ENCODE measurements at places on chromosomes 13 and 19.
A peak's percentile ranks its signal among the peaks of the same experiment; 100 is the strongest.

GRCh38 chr13:91647361-91647990 is 249.1 kb downstream of the GPC5 start:
- no peaks in the 10 kb centered on the region for H3K27me3 ChIP-seq
- no peaks in the 10 kb centered on the region for H3K36me3 ChIP-seq
- no peak overlapping the region for H3K4me3 ChIP-seq

- no peak overlapping the region for H3K4me3 ChIP-seq
- no peaks in the 10 kb centered on the region for H3K27me3 ChIP-seq
- no peaks in the 10 kb centered on the region for H3K36me3 ChIP-seq
- H3K4me1 ChIP-seq: no peaks in the 10 kb centered on the region
- no peak for DNase-seq
Observed at GRCh38 chr13:106034201-106034600, 501.3 kb downstream of the EFNB2 start.

GRCh38 chr19:40962460-40962961 is 28.6 kb upstream of the CYP2B6 start:
- H3K27ac ChIP-seq: no peak overlapping the region
- H3K36me3 ChIP-seq: no peaks in the 10 kb centered on the region
- no peak for DNase-seq
- peaks cover 8% of the 10 kb centered on the region for H3K4me1 ChIP-seq
- H3K4me3 ChIP-seq: no peak overlapping the region

DNA sequence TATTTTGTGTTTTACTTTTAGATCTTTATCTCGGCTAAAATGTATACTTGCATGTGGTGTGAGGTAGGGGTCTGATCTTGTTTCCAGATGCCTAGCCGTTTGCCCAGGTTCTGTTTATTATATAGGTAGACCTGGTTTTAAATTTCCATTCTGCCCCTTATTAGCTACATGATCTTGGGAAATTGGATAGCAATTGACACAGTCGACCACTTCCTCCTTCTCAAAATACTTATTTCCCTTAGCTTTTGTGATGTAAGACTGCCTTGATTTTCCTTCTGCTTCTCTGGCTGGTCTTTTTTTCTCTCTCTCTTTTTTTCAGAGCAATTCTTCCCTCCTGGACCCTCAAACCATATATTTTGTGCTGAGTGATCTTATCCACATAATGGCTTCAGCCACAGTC is 3.0 kb upstream of the PGLYRP1 start:
- no peak overlapping the region for H3K4me3 ChIP-seq
- peaks cover 22% of the 10 kb centered on the region for H3K4me1 ChIP-seq
- H3K27ac ChIP-seq: no peak overlapping the region
- no peak for DNase-seq

- H3K36me3 ChIP-seq: no peaks in the 10 kb centered on the region
- peaks cover 13% of the 10 kb centered on the region for H3K27me3 ChIP-seq
- H3K4me1 ChIP-seq: no peaks in the 10 kb centered on the region
- no peak for DNase-seq
- H3K4me3 ChIP-seq: no peak overlapping the region
- no peak overlapping the region for H3K27ac ChIP-seq
Observed at GRCh38 chr13:28329395-28330158, 165.4 kb downstream of the FLT1 start.

GRCh38 chr13:23796551-23796950 is 92.6 kb downstream of the MIPEP start:
- no peak overlapping the region for H3K27ac ChIP-seq
- H3K36me3 ChIP-seq: peaks cover 2% of the 10 kb centered on the region
- no peaks in the 10 kb centered on the region for H3K4me1 ChIP-seq
- DNase-seq: no peak
- no peak overlapping the region for H3K4me3 ChIP-seq

DNA sequence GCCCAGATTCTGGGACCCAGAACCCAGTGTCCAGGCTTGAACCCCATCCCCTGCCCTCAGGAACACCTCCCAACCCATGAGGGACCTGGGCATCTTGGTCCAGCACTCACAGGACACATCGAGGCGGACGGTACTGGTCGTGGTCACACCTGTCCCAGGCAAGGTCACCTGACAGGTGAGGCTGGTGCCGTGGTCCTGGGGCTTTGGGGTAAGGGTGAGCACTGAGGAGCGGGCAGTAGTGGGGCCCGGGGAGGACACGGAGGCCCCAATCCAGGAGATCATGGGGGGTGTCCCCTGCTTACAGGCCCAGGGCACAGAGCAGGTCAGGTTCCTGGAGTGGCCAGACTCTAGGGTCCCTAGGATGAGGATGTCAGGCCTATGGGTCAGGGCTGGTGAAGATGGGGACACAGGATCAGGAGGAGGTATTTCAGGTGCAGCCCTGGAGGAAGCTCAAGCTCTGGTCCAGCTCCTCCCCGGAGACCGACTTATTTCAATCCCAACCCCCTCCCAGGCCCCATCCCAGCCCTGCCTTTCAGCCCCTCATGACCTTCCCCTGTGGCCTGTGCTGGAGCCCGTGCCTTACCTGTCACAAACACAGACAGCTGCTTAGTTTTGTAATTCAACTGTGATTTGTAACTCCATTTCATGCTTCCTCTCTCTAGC is 772 bp downstream of the SIGLEC8 start:
- H3K4me3 ChIP-seq: no peak overlapping the region
- H3K27ac ChIP-seq: peak overlapping the region; percentile 35
- DNase-seq: no peak
- peaks cover 70% of the 10 kb centered on the region for H3K27me3 ChIP-seq

DNA sequence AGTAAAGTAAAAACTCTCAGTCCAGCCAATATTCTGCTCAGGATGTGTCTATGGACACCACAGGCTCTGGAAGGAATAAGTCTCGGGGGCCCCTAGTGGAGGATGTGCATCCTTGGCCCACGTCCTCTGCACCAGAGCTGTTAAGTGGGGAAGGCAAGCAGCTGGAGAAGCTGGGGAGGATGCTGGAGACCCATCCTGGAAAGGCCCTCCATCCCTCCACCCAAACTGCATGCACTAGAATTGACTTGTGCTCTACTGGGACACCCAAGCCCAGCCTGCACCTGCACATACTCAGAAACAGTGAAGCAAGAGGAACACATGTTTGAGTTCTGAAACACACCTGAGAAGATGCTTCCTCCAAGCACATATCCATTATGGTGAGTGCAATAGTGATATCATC is 307.8 kb downstream of the TSHZ3 start:
- H3K27ac ChIP-seq: no peak overlapping the region
- DNase-seq: no peak
- H3K4me1 ChIP-seq: no peaks in the 10 kb centered on the region

DNA sequence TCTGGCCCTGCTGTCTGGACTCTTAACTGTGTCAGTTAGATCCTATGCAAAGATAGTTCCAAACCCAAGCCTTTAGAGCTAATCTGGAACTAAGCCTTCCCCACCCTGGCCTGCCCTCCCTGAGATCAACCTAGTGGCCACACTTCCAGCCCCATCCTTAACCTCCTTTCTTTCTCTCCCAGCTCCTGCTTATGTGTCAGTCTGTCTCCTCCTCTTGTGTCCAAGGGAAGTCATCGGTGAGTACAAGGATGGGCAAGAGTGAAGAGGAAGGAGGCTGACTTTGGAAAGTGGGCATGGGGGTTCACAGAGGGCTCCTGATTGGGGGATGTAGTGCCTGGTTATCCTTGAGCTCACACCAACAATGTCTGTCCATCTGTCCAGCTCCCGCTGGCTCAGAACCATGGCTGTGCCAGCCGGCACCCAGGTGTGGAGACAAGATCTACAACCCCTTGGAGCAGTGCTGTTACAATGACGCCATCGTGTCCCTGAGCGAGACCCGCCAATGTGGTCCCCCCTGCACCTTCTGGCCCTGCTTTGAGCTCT is 12.3 kb downstream of the IGFL2 start:
- peaks cover 79% of the 10 kb centered on the region for H3K27me3 ChIP-seq
- H3K36me3 ChIP-seq: no peaks in the 10 kb centered on the region
- no peak overlapping the region for H3K4me3 ChIP-seq
- DNase-seq: no peak

GRCh38 chr19:45528744-45529419 is 21.6 kb downstream of the VASP start:
- H3K36me3 ChIP-seq: peaks cover 22% of the 10 kb centered on the region
- H3K27me3 ChIP-seq: no peaks in the 10 kb centered on the region
- peaks cover 11% of the 10 kb centered on the region for H3K4me1 ChIP-seq

DNA sequence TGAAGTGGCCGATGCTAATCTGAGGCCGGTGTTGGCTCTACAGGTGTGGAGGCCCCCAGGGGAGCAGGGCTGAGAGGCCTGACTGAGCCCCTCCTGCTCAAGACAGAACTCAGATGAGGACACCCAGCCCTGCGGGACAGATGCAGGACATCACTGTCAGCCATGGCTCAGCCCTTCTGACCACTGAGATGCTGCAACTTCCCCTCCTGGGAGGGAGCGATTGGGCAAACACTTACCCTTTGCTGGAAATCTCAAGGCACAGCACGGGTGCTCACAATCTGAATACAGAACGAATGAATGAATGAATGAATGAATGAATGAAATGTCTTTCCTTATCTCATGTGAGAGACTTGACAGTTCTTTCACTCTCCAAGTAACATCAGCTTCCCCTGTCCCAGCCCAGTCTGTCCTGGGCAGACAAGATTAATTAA is 3.5 kb upstream of the SIGLEC7 start:
- DNase-seq: no peak
- no peaks in the 10 kb centered on the region for H3K27me3 ChIP-seq
- peak overlapping the region; percentile 69 for H3K27ac ChIP-seq
- peaks cover 60% of the 10 kb centered on the region for H3K4me1 ChIP-seq

DNA sequence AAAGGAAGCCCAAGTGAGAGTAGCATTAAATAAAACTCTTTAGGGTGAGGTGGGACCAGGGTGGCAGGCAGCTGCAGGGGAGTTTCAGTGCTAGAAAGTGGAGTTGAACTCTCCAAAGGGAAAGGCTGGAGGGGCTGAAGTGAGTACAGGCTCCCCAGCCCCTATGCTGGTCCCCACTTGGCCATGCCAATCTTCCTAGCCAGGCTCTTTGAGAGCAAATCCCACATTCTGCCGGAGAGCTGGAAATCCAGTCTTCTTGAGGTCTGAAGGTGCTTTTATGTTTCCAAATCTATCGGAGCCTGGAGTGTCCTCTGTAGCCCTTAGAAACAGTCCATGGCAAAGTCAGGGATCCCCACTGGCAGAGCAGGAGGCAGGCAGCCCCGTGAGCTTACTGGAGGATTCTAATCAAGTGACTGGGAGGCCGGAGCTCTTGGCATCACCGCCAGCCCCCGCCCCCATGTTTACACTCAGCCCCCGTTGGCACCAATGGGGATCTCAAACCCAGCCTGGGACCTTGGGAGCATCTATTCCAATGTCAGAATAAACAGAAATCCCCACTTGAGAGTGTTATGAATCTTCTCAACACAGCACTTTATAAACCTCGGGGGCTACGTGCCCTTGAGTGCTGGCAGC is 18.3 kb downstream of the ZNF536 start:
- H3K27ac ChIP-seq: no peak overlapping the region
- no peak for DNase-seq
- no peaks in the 10 kb centered on the region for H3K4me1 ChIP-seq
- H3K27me3 ChIP-seq: peaks cover 20% of the 10 kb centered on the region
- H3K36me3 ChIP-seq: no peaks in the 10 kb centered on the region
- no peak overlapping the region for H3K4me3 ChIP-seq

GRCh38 chr19:49921871-49922795 is 6.9 kb upstream of the ATF5 start:
- peaks cover 38% of the 10 kb centered on the region for H3K4me1 ChIP-seq
- H3K36me3 ChIP-seq: peaks cover 38% of the 10 kb centered on the region
- no peak overlapping the region for H3K4me3 ChIP-seq
- peak overlapping the region; percentile 69 for H3K27ac ChIP-seq
- no peak for DNase-seq

DNA sequence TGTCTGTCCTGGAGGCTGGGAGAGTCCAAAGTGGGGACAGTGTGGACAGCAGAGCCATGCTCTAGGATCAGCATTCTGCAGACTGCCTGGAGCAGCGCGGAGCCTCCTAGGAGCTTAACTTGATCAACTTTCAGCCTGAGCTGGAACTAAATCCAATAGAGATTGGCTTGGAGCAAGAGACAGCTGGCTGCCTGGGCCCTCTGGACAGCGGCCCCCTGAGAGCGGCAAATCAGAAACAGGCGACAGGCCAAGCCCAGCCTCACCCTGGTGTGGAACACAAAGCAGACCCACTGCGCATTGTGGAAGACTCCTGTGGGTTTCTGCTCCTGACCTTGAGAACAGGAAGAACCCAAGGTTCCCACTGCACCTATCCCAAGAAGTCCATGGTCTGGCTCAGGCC is 462.2 kb downstream of the TSHZ3 start:
- H3K27ac ChIP-seq: no peak overlapping the region
- no peaks in the 10 kb centered on the region for H3K27me3 ChIP-seq
- H3K36me3 ChIP-seq: peaks cover 2% of the 10 kb centered on the region
- DNase-seq: no peak

GRCh38 chr13:94342436-94343242 is 136.8 kb downstream of the DCT start:
- peaks cover 4% of the 10 kb centered on the region for H3K36me3 ChIP-seq
- H3K4me1 ChIP-seq: peaks cover 6% of the 10 kb centered on the region
- H3K27ac ChIP-seq: no peak overlapping the region
- no peak overlapping the region for H3K4me3 ChIP-seq
- no peaks in the 10 kb centered on the region for H3K27me3 ChIP-seq
- DNase-seq: no peak

DNA sequence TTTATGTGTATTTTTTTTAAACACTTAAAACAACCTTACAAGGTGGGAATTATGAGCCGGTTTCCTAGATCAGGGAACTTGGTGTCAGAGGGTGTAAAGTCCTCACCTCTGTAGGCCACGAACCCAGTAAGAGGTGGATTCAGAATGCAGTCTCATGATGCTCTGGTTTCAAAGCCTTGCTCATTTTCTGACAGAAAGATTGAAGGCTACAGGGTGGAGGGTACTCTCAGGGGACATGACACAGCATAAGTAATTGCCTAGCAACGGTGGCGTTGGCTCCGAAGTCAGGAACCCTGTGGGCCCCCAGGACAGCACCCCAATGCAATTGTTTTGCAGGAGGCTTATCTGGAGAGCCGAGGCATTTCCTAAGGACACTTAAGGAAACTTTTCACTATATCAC is 794.7 kb downstream of the EFNB2 start:
- DNase-seq: no peak
- no peaks in the 10 kb centered on the region for H3K27me3 ChIP-seq
- no peak overlapping the region for H3K27ac ChIP-seq
- H3K36me3 ChIP-seq: no peaks in the 10 kb centered on the region

Data from central memory CD8-positive, alpha-beta T cell (primary cell).